ENCODE measurements at places on chromosomes 2 and 18. TPM values are rescaled to one million over a fixed set of nuclear protein-coding genes. Genes with fewer than 3 reads are reported as not detected.

The GALNT14 gene
- total RNA-seq: 2.7 TPM

The WDR75 gene
- total RNA-seq: 70.6 TPM

The TSPYL6 gene
- not detected for total RNA-seq

The LIMS2 gene
- total RNA-seq: 5.9 TPM

The FBXO36 gene
- 3.4 TPM for total RNA-seq

The EFEMP1 gene
- 3.5 TPM for total RNA-seq

- no peaks in the 10 kb centered on the region for H3K27me3 ChIP-seq
- H3K4me1 ChIP-seq: no peaks in the 10 kb centered on the region
- no peak overlapping the region for H3K4me3 ChIP-seq
- no peaks in the 10 kb centered on the region for H3K36me3 ChIP-seq
These were observed 577.0 kb downstream of the TMEM182 start for GRCh38 chr2:103338819-103339218.

- H3K4me1 ChIP-seq: no peaks in the 10 kb centered on the region
- no peaks in the 10 kb centered on the region for H3K36me3 ChIP-seq
- no peak overlapping the region for H3K4me3 ChIP-seq
- H3K27ac ChIP-seq: no peak overlapping the region
- no peaks in the 10 kb centered on the region for H3K27me3 ChIP-seq
These were observed 41.4 kb upstream of the TRIB2 start for GRCh38 chr2:12675352-12675795.

GRCh38 chr2:53987336-53987921 is 16.6 kb upstream of the PSME4 start:
- DNase-seq: no peak
- no peaks in the 10 kb centered on the region for H3K36me3 ChIP-seq
- no peak overlapping the region for H3K4me3 ChIP-seq

DNA sequence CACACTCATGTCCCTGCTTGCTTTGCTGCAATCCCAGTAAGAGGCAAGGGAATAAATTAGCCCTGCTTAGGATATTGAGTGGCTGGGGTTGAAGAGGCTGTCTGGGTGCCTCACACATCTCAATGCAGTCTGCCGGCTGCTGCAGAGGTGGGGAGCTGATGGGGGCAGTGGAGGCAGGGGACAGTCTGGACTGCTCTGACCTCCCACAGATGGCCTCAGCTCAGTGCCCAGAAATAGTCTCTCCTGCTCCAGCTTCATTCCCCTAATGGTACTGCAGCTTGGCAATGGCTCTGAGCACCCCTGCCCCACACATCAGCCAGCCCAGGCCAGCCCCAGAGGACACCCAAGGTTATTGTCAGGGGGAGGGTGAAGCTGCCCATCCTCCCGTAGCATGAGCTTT is 21.5 kb upstream of the TNS1 start:
- H3K27ac ChIP-seq: no peak overlapping the region
- H3K36me3 ChIP-seq: no peaks in the 10 kb centered on the region
- H3K4me3 ChIP-seq: no peak overlapping the region
- H3K27me3 ChIP-seq: no peaks in the 10 kb centered on the region
- peak; percentile 16 for DNase-seq

GRCh38 chr2:20667531-20668401 is 822 bp downstream of the GDF7 start:
- H3K4me1 ChIP-seq: peaks cover 3% of the 10 kb centered on the region
- H3K27ac ChIP-seq: no peak overlapping the region
- DNase-seq: no peak
- H3K27me3 ChIP-seq: peaks cover 92% of the 10 kb centered on the region
- peak overlapping the region; percentile 71 for H3K4me3 ChIP-seq
- no peaks in the 10 kb centered on the region for H3K36me3 ChIP-seq

- H3K27ac ChIP-seq: no peak overlapping the region
- H3K27me3 ChIP-seq: no peaks in the 10 kb centered on the region
- H3K4me1 ChIP-seq: no peaks in the 10 kb centered on the region
- peak overlapping the region; percentile 87 for H3K4me3 ChIP-seq
- DNase-seq: peak; percentile 34
- no peaks in the 10 kb centered on the region for H3K36me3 ChIP-seq
These were observed 500 bp downstream of the LIMS1 start for GRCh38 chr2:108534584-108535356.

DNA sequence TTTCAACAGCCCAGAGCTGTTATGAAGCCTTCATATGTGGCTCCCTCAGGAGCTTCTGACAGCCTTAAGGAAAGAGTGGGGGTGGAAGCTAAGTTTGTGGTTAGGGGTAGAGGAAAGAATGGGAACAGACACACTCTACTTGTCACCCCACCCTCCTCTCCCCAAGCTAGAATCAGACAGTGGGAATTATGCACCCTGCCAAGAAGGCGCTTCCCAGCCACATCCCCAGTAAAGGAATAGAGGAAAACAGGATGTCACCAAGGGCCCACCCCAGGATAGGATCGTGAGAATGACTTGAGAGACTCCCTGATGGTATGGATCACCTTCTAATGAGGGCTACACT is 32.4 kb upstream of the EML4 start:
- no peak for DNase-seq
- H3K27me3 ChIP-seq: no peaks in the 10 kb centered on the region
- no peaks in the 10 kb centered on the region for H3K36me3 ChIP-seq
- H3K4me3 ChIP-seq: no peak overlapping the region

DNA sequence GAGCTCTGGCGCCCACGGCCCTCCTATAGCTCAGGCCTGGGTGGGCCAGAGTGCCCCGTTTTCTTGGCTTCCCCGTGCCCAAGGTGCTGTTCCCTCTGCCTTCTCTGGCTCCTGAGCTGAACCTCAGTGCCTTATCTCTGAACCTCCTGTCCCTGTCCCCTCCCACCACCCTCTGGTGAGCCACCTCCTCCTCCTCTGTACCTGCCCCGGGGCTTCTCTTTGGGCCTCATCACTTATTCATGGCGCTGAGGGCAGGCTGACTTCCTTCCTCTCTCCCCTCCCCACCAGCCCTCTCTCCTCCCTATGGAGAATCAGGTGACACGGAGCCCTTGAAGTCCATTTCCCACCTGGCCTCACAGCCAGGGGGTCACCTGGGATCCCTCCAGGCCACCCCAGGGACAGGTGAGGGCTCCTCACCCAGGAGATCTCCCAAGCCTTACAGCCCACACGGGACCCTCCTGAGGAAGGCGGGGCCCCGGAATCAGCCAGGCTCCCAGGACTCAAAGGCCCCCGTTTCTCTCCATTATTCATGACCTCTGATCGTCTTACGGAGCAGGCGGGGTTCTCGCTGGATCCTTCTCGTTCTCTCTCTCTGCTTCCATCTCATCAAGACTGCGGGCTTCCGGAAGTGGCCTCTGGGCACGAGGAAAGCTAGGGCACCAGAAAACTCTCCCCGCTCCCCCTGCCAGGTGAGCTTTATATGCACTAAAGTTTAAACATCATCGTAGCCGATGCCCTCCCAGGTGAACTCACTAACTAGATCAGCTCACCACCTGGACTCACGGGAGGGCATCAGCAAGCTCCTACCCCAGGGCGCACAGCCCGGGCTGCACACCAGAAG is at the start of gene LOXHD1:
Gene LOXHD1, minus strand, starts transcription at position 106 of the 841 bp plus-strand sequence. CDS start 187 bp downstream, outside the sequence.
- H3K27me3 ChIP-seq: no peaks in the 10 kb centered on the region
- H3K27ac ChIP-seq: no peak within 1 kb of the TSS
- H3K4me1 ChIP-seq: no peaks in the 10 kb centered on the region
- peak; percentile 88 for DNase-seq
- H3K36me3 ChIP-seq: no peaks in the 10 kb centered on the region

DNA sequence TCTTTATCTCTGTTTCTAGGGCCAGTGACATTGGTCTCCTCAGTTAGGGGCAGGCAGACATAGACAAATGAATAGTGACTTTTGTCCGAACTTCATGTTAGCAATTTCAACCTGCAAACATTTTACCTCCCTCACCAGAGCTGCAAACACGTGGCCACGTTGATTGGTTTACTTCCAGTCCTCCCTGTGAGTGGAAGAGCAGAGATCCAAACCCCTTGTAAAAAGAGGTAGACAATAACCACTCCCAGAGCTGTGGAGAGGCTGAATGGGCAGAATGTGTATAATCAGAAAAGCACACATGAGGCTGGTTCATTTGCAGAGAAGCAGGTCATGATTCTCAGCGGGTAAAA is 31.1 kb downstream of the CTIF start:
- H3K4me3 ChIP-seq: no peak overlapping the region
- no peaks in the 10 kb centered on the region for H3K4me1 ChIP-seq
- no peak overlapping the region for H3K27ac ChIP-seq
- H3K27me3 ChIP-seq: no peaks in the 10 kb centered on the region

DNA sequence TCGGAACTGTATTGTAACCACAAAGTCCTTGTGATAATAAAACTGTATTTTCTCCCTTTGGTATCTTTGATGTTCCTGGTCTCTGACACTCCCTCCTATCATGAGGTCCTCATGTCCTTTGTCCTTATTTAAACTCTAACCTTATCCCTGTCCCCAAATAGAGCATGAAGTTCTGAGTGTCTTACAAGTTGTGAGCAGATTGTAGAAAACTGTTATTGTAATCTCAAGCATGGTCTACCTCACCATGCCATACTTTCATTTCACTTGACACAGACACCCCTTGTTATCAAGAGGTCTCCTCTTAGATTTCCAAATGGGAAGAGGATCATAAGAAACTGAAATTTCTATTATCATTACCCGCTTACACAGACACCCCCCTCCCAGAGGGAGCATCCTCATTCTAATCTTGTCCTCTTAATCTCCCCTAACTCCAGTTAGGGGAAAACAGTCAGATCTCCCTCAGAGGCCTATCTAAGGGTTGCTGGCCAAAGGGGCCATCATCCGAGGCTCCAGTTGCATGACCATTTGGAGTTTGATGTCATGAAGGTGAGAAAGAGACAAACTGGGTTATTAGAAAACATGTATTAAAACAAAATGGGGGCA is 29.0 kb downstream of the MYO3B start:
- no peaks in the 10 kb centered on the region for H3K27me3 ChIP-seq
- H3K27ac ChIP-seq: no peak overlapping the region
- peaks cover 35% of the 10 kb centered on the region for H3K36me3 ChIP-seq
- no peak for DNase-seq
- H3K4me1 ChIP-seq: no peaks in the 10 kb centered on the region

DNA sequence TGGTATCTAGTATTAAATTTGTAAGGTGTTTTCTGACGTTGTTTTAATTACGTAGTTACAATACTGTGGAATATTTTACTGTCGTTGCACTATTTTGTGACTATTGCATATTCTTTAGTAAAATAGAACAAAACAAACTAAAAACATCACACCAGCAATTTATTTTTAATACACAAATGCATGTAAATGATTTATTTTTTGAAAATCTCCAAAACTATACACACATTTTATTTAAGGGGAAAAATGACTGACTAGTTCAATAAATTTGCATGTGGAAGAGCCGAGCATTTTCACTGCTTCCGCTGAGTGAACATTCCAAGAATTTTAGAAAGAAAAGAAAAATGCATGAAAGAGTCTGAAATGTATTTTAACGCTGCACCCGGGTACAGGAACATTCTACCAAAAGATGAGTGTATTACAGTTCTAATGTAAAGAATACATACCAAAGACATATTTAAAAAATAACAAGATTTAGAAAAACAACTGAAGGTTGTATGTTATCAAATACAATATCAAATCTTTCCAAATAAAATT is 257.7 kb downstream of the MEIS1 start:
- no peaks in the 10 kb centered on the region for H3K27me3 ChIP-seq
- no peak overlapping the region for H3K4me3 ChIP-seq
- H3K36me3 ChIP-seq: no peaks in the 10 kb centered on the region
- H3K4me1 ChIP-seq: peaks cover 3% of the 10 kb centered on the region
- H3K27ac ChIP-seq: no peak overlapping the region

- H3K27me3 ChIP-seq: no peaks in the 10 kb centered on the region
- H3K4me3 ChIP-seq: no peak overlapping the region
- H3K36me3 ChIP-seq: no peaks in the 10 kb centered on the region
- H3K27ac ChIP-seq: no peak overlapping the region
- no peaks in the 10 kb centered on the region for H3K4me1 ChIP-seq
- DNase-seq: no peak
These were observed 52.2 kb upstream of the CAB39 start for GRCh38 chr2:230660294-230661060.
